Anterior cingulate cortex (tissue), 58 donors: ENCODE measurements at places on chromosomes 13 and 19.

DNA sequence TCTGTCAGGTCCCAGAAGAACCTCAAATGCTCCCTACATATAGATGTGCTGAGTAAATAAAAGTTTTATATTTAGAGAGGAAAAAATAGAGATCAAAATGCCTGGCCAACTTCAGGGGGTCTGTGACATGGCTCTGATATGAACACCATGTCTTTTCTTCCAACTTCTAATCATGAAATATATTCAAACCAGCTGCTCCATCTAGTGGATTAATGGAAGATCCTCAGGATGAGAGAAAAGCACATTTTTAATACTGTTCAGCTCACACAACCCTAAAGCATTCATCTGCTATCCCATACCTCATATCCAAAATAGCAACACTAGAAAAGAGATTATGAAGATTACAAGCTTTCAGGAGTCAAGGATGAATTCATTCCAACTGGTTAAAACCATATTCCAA is 56.0 kb upstream of the DOCK9 start:
- DNase-seq: no peak

DNA sequence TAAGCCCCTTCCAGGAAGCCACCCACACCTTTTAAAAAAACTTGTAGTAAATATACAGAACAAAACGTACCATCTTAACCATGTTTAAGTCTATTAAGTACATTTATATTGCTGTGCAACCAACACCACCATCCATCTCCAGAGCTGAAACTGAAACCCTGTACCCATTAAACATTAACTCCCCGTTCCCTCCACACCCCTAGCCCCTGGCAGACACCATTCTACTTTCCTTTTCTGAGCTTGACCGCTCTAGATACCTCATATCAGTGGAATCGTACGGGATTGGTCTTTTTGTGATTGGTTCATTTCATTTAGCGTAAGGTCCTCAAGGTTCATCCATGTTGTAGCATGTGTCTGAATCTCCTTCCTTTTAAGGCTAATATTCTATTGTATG is 13.0 kb upstream of the SPATA13 start:
- no peak for DNase-seq

DNA sequence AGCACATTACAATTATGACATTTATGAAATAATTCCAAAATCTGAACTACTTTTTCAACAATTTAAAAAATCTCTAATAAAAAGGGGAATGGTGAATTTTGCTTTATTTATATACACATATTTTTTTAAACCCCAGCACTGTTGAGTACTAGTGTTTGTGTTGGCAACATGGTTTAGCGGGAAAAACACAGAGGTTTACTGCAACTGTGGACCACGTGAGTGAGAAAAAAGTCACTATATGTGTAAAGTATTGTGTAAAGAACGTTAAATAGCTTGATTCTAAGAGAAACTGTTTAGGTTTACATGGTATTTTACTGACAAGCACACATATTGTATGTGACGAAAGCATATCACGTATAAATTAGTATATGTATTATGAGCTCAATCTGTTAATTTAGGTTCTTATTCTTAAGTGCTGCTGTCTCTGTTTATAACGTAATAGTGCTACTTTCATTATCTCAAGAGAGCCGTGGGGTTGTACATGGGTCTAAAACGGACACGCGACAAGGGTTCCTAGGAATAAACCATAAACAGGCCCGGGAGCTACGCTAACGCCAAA is 617 bp downstream of the SKA3 start:
- no peak for DNase-seq

DNA sequence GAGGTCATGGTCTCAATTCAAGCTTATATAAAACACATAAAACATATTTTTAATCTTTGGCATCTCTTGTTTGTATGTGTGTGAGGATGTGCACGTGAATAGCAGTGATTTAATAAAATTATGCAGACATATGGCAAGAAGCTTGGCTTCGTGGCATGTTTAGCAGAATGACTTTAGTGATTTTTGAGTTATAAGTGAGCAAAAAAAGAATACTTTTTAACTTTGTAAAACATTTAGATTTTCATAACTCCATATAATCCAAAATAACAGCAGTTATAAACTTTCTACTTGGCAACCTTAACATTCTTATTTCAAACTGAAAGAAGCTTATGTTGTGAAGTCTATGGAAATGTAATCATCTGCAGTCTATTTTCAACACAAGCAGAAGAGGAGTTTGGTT is 120.6 kb downstream of the SLITRK1 start:
- no peak for DNase-seq

- no peak for DNase-seq
Measured at GRCh38 chr13:110650436-110650835, 35.1 kb downstream of the NAXD start.

- no peak for DNase-seq
Measured at GRCh38 chr13:110910013-110910890, 4.6 kb downstream of the ANKRD10 start.

DNA sequence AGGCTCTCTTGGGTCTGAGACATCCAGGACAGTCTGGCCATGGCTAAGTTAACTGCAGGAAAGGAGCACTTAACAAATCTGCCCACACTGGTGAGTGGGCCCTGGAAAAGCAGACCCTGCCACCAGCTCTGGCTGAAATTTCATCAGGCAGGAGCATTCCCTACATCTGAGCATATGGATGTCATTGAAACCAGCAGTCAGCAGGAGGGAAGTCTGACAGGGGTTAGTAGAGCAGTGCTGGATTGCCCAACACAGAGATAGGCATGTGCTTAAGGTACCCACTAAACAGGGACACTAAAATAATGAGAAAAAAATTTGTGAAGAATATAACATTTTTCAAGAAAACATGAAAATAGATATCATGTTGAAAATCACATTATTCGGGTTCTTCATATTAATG is 13.6 kb upstream of the ACOD1 start:
- DNase-seq: no peak

DNA sequence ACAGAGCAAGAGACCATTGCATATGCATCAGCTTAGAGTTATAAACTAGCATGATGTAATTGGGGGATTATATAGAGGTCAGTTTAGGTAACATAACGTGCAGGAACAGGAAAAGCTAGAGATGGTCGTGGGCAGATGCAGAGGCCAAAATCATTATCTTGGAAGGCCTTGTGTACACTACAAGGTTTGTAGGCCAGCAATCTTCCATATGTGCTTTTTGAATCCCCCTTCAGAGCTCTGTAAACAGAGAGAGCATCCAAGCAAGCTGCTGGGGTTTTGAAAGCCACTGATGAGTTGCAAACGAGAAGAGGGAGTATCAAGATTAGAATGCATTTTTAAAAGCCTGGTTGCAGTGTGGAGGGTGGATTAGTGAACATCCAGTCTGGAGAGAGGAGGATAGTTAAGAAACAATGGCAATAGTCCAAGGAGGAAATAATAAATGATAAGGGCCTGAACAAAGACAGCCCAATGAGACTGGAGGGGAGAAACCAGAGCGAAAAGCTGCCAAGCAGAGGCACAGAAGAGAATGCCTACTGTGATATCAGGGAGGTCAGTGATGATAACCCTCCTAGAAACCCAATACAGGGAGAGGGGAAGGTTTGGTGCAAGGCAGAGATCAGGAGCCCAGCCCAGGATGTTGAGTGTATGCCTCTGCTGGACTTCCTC is 109.6 kb downstream of the ZAR1L start:
- DNase-seq: no peak
